ENCODE measurements at places on chromosomes 1 and 21.
A peak's percentile ranks its signal among the peaks of the same experiment; 100 is the strongest.

- DNase-seq = peak; percentile 56
Observed at GRCh38 chr1:16727190-16728111, 12.9 kb upstream of the RNU1-4 start.

- no peak for DNase-seq
Observed at GRCh38 chr1:43352881-43353280, 5.9 kb upstream of the CDC20 start.

DNA sequence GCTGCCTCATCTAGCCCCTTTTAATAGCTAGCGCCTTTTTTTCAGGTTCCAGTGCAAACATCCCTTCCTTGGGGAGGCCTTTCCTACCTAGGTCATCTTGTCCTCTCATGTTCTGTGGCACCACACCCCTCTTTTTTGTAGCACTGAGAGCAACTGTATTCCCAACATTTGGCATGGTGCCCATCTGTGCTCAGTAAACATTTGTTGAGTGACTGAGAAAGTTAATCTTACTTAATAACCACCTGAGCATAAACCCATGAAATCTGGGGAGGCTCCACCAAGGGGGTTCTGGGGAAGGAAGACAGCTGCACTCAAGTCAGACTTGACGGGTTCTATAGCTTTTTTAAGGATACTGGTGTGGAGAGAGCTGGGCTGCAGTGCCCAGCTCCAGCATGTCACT, 90.0 kb downstream of the NOS1AP start:
- DNase-seq = no peak

- peak; percentile 26 for DNase-seq
Observed at GRCh38 chr1:235106457-235106856, 22.2 kb downstream of the TOMM20 start.

DNA sequence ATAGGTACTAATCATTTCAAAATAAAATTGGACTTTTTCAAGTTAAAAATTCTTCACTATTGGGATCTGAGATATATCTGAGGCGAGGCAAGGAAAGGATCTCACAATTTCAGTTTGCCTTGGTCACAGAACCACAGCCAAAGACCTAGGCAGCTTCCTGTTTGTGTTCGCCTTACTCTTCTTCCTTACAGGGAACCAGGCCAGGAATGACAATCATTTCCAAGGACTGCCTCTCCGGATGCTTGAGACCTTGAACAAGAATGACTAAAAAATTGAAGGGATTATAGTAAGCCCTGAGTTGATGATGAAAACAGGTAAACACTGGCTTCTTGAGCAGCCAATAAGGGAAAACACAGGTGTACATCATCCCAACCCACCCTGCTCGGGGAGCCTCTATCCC, 35.2 kb upstream of the SERBP1 start:
- DNase-seq = no peak

GRCh38 chr1:29529677-29530278, 293.5 kb downstream of the PTPRU start:
- no peak for DNase-seq

GRCh38 chr1:65021795-65022194, 55.4 kb upstream of the JAK1 start:
- no peak for DNase-seq

GRCh38 chr1:235939480-235939775, 72.7 kb upstream of the LYST start:
- DNase-seq = no peak

DNA sequence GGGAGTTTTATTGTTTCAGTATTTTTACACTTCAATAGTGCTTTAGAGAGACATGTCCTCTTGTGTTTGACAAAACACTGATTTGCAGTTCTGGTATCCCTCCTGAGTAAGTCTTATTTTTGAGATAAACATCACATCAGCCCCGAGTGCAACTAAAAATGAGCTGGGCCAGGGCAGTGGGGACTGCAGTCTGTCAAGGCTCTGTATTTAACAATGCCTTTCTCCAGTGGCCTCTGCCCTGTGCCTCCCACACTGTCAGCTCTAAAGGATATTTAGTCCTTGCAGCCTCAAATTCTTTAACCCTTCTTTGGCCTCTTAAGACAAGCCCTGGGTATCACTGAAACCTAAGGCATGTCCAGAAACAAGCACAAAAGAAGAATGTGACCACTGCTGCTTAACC, 160.6 kb downstream of the ST6GALNAC5 start:
- no peak for DNase-seq

DNA sequence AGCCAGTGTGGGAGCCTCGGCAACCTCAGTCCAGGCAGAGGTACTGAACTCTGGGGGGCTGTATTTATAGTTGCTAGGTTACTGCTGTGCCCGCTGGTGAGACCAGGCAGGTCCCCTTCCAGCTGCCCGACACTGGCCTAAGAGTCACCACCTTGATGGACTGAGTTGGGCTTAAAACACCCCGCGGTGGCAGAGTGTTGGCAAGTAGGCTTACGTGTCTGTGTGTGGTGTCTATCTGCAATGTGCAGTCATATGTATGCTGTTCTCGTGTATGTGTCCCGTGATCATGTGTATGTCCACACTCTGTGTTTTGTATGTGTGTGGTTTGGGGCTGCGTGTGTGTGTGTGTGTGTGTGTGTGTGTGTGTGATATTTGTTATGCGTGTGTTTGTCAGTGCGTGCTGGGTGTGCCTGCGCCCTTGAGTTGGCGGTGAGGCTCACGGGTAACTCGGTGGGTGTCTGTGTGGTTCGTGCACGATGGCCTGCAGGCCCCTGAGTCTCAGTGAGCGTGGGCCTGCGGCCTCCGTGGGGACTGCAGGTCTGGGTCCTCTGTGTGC, 65.5 kb downstream of the MEF2D start:
- no peak for DNase-seq

GRCh38 chr21:14554948-14555347, 8.8 kb upstream of the SAMSN1 start:
- DNase-seq = no peak

DNA sequence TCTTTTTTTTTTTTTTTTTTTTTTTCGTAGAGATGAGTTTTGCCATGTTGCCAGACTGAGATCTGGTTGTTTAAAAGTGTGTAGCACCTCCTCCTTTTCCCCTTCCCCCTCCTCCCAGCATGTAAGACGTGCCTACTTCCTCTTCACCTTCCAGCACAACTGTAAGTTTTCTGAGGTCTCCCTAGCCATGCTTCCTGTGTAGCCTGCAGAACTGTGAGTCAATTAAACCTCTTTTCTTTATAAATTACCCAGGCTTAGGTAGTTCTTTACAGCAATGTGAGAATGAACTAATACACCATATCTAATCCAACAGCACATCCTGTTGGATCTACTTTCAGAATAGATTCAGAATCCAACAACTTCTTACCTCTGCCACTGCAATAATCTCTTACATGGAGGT, 111.1 kb downstream of the CLIC6 start:
- no peak for DNase-seq

DNA sequence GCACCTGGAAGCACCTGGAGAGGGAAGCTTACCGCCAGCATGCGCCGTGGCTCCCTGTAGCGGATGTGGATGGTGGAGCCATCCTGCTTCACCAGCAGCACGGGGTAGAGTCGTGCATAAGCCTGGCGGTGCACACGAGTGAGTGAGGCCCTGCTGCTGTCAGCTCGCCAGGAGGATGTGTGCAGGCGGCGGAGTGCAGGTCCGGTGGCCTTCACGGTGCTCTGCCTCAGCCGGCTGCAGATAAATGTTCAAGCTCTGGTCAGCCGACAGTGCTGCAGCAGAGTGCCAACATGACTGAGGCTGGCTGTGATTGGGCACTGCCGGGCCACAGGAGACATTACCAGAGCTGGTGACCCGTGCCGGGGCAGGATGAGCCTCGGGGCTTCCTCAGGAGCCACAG, 1.5 kb downstream of the MRPL55 start:
- DNase-seq = no peak

- DNase-seq = no peak
Observed at GRCh38 chr1:215119719-215120365, 37.3 kb downstream of the KCNK2 start.

GRCh38 chr1:215489771-215490565, 77.1 kb upstream of the KCTD3 start:
- no peak for DNase-seq

DNA sequence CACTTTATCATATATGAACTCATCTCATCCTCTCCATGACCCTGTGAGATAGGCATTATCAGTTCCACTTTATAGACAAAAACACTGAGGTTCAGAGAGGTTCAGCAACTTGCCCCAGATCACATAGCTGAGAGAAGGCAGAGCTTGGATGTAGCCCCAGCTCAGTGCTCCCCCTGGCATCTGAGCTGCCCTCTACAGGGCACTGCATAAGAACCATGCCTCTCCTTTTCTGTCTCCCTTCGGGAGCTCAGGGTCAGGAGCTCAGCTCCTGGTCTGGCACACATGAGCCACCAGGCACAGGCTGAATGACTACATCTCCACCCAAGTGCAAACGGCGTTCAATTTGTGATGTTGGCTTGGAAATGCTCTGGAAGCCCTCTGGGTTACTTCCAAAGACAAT, 16.9 kb downstream of the RAB7B start:
- no peak for DNase-seq

GRCh38 chr1:19154876-19155275, 55.2 kb downstream of the UBR4 start:
- no peak for DNase-seq

GRCh38 chr1:56436296-56436695, 143.1 kb downstream of the PLPP3 start:
- no peak for DNase-seq

DNA sequence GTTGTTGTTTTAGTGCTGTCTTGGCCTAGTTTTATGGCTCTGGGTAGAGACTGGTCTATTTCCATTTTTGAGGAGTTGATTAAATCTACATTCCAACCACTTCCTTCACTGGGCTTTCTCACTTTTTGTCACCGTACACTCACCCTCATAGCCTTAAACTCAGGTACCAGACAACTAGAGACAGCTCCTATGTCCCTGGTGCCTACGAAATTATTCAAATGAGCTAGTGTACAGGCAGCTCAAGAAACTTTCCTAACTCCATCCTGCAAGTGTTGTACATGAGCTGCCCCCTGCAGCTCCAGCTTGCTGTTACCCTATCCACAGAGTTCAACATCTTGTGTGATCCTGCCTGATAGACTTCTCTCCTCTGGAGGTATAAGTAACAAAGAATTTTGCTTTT, 704.8 kb upstream of the RGS18 start:
- no peak for DNase-seq

GRCh38 chr21:34092262-34092921, 19.0 kb downstream of the MRPS6 start:
- no peak for DNase-seq

DNA sequence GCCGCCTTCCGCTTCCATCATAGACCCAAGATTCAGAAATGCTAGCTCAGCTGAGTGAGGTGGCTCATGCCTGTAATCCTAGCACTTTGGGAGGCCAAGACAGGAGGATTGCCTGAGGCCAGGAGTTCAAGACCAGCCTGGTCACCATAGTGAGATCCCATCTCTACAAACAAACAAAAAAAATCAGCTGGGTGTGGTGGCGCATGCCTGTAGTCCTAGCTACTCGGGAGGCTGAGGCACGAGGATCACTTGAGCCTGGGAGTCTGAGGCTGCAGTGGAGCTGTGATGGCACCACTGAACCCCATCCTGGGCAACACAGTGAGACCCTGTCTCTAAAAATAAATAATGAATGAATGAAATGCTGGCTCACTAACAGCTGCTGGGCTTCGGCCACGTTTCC, 39.7 kb downstream of the TOMM20 start:
- no peak for DNase-seq

GRCh38 chr1:225872075-225872430, 10.1 kb downstream of the TMEM63A start:
- DNase-seq = no peak

DNA sequence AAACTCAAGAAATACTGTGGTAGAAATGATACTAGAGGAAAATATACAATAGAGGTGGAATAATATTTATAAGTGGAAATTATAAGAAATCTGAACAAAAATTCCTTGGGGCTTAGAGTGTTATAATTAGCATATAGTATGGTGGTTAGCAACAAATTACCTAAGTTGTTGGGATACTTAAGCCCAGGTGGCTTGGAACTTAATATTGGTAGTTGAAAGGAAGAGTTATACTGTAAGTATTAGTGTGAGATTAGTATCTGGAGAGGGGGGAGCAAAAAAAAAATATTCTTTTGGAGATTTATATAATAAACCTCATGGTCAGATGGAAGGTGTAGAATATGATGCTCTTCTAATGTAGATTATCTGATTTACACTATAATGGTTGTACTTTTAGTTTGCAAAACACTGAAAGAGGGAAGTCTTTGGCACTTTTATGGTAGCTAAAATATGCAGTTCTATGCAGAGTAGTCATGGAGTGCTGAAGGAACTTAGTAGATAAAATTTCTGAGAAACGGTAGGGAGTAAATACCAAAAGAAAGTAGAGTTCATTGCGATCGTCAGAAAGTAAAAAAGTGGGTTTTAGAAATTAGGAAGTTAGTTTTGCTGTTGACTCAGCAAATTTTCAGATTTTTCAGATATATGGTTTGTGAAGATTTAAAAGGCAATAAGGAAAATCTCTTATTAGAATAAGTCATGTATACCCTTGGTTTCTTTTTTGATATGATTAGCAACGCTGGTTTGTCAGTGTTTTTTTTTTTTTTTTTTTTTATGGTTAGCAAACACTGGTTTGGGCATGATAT, 45.7 kb downstream of the MTF2 start:
- DNase-seq = no peak

- no peak for DNase-seq
Observed at GRCh38 chr1:220772846-220773245, 13.9 kb upstream of the MTARC1 start.

Measured in T-helper 2 cell (primary cell).